ENCODE measurements at places on chromosomes 4 and X.
A peak's percentile ranks its signal among the peaks of the same experiment; 100 is the strongest.

DNA sequence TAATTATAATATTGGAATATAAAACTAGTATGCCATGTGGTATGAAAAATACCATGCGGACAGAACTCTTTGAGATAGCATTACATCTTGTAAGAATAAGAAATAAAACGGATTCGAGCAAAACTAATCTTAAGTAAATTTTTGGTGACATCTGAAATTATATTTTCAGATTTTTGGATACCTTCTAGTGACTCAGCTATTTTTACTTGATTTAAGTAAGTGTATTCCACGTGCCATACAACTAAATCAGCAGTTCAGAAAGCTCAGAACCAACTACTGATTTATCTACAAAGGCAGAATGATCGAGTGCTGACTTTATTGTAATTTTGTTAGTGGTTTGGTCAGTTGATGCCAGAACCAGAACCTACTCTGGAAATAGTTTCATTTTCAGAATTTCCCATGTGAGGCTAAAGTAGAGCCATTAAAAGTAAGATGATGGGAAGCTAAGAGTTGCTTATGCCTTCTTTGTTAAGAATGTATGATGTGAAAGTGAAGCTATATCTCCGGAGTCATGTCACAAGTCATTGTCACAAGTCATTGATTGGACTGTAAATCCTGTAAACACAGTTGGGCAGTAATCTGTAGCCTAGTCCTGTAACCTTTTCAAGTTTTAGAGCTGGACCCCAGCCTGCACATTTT lies 4.0 kb downstream of the ING2 start:
- DNase-seq: no peak

GRCh38 chr4:23822181-23822580 lies 67.7 kb downstream of the PPARGC1A start:
- DNase-seq: no peak

DNA sequence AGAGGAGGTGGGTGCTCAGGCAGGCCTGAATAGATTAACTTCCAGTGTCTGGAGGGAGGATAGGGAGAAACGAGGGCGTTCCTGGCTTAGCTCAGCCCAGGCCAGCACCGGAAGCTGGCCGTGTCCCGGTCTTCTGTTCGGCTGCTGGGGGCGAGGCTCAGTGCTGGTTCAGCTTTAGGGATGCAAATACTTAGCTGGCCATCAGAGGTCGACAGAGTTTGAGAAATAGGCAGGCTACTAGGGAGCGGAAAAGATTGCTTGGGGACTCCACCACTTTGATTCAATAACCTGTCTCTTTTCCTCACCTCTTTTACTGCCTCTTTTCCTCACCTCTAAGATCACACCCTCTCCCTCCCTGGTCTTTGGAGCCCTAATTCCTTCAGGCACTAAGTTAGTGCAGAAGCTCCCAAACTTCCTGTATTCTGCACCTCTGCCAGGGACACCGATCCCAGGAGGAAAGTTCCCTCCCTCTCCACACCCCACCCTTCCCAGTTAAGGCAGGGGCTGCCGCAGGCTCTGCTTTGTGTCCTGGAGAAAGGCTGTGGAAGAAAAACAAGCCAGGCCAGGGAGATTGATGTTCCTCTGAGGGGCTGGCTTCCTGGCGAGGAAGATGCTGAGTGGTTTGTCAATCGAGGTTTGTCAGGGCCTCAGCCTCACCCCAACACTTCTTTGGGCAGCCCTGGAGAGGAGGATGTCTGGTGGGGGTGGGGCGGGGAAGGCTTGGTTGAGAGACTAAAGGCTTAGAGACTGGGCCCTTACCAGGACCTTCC lies 6.0 kb upstream of the EFNB1 start:
- DNase-seq: no peak

DNA sequence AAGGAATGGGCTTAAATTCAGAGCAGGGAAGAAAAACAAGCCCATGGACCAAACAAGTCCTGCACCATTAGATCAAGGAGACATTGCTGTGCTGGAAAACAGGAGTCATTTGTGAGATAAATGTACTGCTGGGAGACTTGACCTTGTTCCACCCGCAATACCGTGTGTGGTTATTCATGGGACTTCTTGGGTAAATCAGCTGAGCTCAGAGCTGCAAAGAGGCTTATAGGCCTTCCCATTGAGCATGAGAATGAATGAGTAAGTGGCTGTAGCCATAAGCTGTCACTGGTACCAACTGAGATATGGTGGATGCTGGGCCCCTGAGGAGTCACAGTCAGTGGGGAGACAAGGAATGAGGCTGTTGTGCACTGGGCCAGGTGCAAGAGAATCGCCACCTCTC lies 2.3 kb upstream of the CYTL1 start:
- no peak for DNase-seq

- DNase-seq: no peak
These were observed 65.5 kb upstream of the SLC34A2 start for GRCh38 chr4:25590171-25590570.

DNA sequence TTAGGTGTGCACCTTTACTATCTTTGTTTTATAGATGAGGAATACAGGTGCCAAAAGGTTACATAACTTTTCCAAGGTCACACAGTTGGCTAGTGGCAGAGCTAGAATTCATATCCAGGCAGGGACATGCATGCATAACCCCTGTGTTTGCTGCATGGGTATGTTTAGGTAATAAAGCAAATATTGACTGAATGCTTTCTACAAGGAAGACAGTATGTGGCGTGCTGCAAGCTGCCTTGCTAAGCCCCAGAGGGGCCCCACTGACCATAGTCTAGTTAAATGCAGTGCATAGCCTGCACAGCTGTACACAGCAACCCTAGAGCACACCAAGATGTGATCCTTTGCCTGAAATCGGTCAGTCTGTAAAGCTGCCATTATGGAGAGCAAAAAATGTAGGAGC lies 320.5 kb upstream of the IGFBP7 start:
- no peak for DNase-seq

GRCh38 chr4:112288455-112288854 lies 2.8 kb upstream of the TIFA start:
- DNase-seq: no peak

DNA sequence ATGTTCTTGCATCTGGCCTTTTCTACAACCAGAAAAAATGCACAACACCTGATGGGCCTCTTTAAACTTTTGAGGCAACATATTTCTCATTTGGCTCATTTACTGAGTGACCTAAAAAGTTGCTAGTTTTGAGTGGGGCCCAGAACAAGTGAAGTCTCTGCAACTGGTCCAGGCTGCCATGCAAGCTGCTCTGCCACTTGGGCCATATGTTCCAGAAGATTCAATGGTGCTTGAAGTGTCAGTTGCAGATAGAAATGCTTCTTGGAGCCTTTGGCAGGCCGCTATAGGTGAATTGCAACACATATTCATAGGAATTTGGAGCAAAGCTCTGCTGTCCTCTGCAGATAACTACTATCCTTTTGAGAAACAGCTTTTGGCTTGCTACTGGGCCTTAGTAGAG lies 66.4 kb upstream of the RLIM start:
- DNase-seq: no peak

- DNase-seq: no peak
These were observed 67.1 kb upstream of the GUCY1A1 start for GRCh38 chr4:155599596-155599995.

GRCh38 chr4:141853091-141853764 lies 216.8 kb downstream of the IL15 start:
- no peak for DNase-seq

GRCh38 chr4:189771696-189772361 lies 168.8 kb upstream of the FRG1 start:
- DNase-seq: no peak

- DNase-seq: no peak
These were observed 403.4 kb upstream of the NR3C2 start for GRCh38 chr4:148845609-148846008.

DNA sequence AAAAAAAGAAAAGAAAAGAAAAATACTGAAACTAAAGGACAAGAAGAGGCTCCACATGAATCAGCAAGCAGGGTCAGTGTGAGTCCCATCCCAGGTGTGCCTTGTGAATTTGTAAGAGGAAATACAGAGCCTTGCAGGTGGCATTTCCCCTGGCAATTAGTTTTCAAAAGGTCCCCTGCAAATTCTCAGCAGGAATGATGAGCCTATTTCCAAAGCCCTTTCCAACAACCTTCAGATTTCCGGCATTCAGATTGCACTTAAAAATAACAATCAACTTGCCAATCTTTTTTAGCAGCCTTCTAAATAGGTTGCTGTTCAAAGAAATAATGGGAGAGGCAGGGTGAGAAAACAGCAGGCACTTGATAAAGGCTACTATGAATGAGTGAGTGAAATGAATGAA lies 66.4 kb upstream of the OR13H1 start:
- no peak for DNase-seq

DNA sequence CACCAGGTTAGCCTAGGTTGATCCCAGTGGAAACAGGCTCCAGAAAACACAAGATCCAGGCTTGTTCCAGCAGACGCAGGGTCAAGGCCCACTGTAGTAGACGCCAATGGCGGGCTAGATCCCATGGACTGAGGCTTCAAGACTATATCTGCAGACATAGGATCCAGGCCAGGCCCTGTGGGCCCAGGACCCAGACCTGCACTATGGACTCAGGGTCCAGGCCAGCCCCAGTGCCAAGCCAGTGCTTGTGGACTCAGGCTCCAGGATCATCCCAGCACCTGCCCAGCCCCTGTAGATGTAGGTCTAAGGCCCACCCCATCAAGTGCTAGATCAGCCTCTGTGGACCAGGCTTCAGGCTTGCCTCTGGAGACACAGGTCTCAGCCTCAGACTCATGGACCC lies 300.9 kb downstream of the CHIC1 start:
- DNase-seq: no peak

DNA sequence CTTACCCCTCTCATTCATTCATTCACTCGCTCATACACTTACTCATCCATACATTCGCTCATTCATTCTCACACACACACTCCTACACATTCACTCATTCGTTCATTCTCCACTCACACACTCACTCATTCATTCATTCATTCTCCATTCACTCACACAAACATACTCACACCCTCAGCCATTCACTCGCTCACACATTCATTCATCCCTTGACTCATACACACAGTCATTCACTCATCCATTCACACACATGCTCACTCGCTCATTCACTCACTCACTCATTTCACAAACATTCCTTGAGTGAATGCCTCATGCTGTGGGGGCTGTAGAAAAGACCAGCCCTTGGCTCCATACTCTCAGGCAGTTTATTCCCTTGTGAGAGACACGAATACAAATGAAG lies 151.1 kb upstream of the MAMLD1 start:
- no peak for DNase-seq

GRCh38 chr4:118941799-118942198 lies 53.1 kb downstream of the SYNPO2 start:
- no peak for DNase-seq

GRCh38 chr4:37891260-37892159 lies 626 bp downstream of the TBC1D1 start:
- peak; percentile 45 for DNase-seq

DNA sequence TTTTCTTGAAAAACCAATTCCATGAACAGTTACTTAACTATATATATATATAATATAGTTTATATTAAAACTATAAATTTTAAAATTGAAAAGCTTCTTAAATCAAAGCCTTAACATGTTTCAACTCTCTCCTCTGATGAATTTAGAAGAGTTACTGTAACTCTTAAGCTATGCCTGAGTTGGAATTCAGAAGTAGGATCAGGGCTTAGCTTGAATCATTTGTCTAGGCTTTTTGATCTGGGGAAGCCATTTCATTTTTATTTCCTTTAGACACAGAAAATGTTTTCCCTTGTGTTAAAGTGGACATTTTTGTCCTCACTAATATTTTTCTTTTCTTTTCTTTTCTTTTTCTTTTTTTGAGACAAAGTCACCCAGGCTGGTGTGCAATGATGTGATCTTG lies 40.4 kb upstream of the PDLIM5 start:
- no peak for DNase-seq

- no peak for DNase-seq
These were observed 44.5 kb downstream of the SORCS2 start for GRCh38 chr4:7236847-7237246.

- DNase-seq: no peak
These were observed 236.9 kb downstream of the AR start for GRCh38 chrX:67780694-67781109.

DNA sequence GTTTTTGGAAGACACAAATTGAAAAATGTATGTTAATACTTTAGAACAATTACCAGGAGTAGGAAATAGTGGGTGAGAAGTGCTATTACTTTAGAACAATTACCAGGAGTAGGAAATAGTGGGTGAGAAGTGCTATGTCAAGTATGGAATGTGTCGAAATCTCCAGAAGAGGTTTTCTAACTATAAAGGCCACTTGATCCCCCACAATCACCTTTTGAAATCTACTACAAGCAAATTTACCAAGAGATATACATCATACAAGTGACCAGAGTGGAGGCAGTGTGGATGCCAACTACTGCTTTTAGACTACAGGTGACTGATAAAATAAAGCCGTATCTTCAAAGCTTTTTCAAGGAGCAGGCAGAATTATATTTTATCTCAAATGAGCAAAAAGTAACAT lies 43.1 kb downstream of the MAB21L2 start:
- DNase-seq: no peak

DNA sequence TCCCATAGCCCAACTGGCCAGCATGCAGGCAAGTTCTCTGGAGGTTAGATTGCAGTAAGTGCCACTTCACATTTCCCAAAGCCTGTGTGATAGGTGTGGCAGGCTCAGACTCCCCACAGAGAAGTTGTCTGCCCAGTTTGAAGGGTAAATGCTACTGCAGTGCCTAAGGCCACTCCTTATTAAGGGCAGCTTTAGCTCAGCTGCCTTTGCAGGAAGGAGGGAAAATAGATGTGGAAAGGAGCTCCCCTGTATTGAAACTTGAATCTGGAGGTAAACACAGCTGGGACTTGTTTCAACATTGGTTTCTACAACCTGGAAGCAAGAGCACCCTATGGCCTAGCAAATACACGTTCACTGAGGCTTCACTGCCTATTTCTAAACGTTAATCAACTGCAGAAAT lies 22.4 kb downstream of the NEXMIF start:
- no peak for DNase-seq

DNA sequence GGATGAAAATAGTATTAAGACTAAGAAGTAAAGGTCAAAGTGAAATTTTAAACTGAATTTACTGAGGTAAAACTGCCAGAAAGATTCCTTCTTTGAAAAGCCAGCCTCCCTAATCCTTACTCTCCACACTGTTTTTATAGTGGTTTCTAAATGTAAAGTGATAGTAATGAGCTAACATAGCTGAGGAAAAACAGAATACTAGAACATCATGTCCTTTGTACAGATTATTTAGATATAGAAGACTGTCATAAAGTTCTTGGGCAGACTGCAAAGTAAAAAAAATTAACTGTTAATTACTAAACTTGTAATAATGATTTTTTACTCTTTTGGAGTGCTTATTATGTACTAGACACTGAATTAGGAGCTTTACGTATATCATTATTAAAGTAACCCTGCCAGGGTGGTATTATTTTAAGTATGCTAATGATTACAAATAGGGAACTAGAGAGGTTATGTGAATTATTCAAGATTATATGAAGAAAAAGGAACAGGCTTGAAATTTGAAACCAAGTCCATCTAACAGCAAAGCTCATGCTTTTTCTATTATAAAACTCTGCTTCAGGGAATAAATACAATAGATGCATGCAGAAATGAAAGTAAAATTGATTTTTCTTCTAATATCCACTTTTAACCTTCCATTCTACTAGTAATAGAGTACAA lies 150.5 kb downstream of the TBCK start:
- no peak for DNase-seq

GRCh38 chr4:107069049-107069448 lies 32.9 kb upstream of the DKK2 start:
- DNase-seq: no peak

GRCh38 chrX:53715346-53715924 lies 28.9 kb upstream of the HUWE1 start:
- no peak for DNase-seq

Measured in activated CD4-positive, alpha-beta T cell treated with anti-CD3 and anti-CD28 coated beads for 4 hours (primary cell).